HCT116 (cell line): ENCODE measurements at places on chromosomes 2 and 18. TPM values are rescaled to one million over a fixed set of nuclear protein-coding genes. Genes with fewer than 3 reads are reported as not detected.

- H3K27ac ChIP-seq, result no peak overlapping the region
- no peak for DNase-seq
- peaks cover 6% of the 10 kb centered on the region; the same call in 1 of the 2 replicates for H3K27me3 ChIP-seq
- peaks cover 13% of the 10 kb centered on the region for H3K4me1 ChIP-seq
- no peak overlapping the region for H3K4me3 ChIP-seq
- H3K36me3 ChIP-seq, result no peaks in the 10 kb centered on the region
Measured at GRCh38 chr18:37298816-37299215, 266.8 kb downstream of the CELF4 start.

The MRPS9 gene
- total RNA-seq, result 49.7 TPM

- H3K36me3 ChIP-seq, result no peaks in the 10 kb centered on the region
- no peaks in the 10 kb centered on the region for H3K4me1 ChIP-seq
- no peak overlapping the region for H3K27ac ChIP-seq
- no peaks in the 10 kb centered on the region for H3K27me3 ChIP-seq
Measured at GRCh38 chr2:134296301-134296700, 42.4 kb downstream of the MGAT5 start.

GRCh38 chr2:175786471-175787124, 215.5 kb downstream of the LNPK start:
- DNase-seq, result no peak
- no peak overlapping the region for H3K27ac ChIP-seq
- no peaks in the 10 kb centered on the region for H3K36me3 ChIP-seq
- H3K27me3 ChIP-seq, result no peaks in the 10 kb centered on the region
- H3K4me3 ChIP-seq, result no peak overlapping the region

The SDC1 gene
- total RNA-seq, result 32.0 TPM

- no peaks in the 10 kb centered on the region for H3K27me3 ChIP-seq
- H3K4me1 ChIP-seq, result no peaks in the 10 kb centered on the region
- H3K4me3 ChIP-seq, result no peak overlapping the region
Measured at GRCh38 chr2:85318222-85319074, 9.3 kb downstream of the TGOLN2 start.

- H3K27ac ChIP-seq, result no peak overlapping the region
- no peaks in the 10 kb centered on the region for H3K36me3 ChIP-seq
- H3K4me3 ChIP-seq, result no peak overlapping the region
- no peaks in the 10 kb centered on the region for H3K27me3 ChIP-seq
- H3K4me1 ChIP-seq, result no peaks in the 10 kb centered on the region
Measured at GRCh38 chr2:75822336-75822735, 111.6 kb upstream of the GCFC2 start.

DNA sequence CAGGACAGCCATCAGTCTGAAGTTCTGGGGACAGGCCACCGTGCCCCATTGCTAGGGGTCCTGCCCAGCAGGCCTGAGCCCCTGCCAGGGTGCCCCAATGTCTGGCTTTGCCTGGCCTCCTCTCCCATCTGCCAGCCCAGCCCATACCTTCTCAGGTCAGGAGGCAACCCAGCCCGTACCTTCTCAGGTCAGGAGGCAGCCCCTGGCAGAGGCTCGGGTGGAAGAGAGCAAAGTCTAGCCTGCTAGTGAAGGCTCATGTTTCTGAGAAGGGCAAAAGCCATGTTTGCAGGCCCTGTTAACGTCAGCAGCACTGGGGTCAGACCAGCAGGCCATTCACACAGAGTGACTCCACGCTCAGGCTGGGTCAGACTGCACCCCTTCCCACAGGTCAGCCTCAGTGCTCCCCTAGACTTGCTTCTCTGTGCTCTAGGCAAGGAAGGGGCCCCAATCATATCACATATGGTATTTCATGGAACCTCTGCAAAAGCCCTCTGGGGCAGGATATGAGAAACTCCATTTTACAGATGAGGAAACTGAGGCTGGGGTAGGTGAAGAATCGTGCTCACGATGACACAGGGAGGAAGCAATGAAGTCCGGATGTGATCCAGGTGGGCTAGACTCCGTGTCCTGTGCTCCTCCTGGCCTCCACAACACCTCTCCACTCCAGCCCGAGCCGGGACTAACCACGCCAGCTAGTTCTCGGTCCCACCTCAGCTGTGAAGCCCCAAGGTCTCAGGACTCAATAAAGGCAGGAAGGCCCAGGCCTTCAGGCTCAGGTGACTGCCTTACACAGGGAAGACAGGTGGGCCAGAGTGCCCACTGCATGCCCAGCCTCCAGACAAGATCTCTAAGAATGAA, 9.5 kb downstream of the SDC1 start:
- H3K27ac ChIP-seq, result no peak overlapping the region
- H3K36me3 ChIP-seq, result no peaks in the 10 kb centered on the region
- peaks cover 17% of the 10 kb centered on the region for H3K4me1 ChIP-seq
- H3K27me3 ChIP-seq, result no peaks in the 10 kb centered on the region
- no peak overlapping the region for H3K4me3 ChIP-seq

- H3K4me1 ChIP-seq, result peaks cover 27% of the 10 kb centered on the region
- H3K27me3 ChIP-seq, result no peaks in the 10 kb centered on the region
- H3K36me3 ChIP-seq, result no peaks in the 10 kb centered on the region
- DNase-seq, result no peak
Measured at GRCh38 chr18:9653390-9653789, 39.0 kb upstream of the PPP4R1 start.

GRCh38 chr2:29644949-29645348, 276.4 kb downstream of the ALK start:
- no peak overlapping the region for H3K4me3 ChIP-seq
- peaks cover 25% of the 10 kb centered on the region for H3K27me3 ChIP-seq
- no peak for DNase-seq
- H3K4me1 ChIP-seq, result no peaks in the 10 kb centered on the region
- no peak overlapping the region for H3K27ac ChIP-seq
- H3K36me3 ChIP-seq, result no peaks in the 10 kb centered on the region

DNA sequence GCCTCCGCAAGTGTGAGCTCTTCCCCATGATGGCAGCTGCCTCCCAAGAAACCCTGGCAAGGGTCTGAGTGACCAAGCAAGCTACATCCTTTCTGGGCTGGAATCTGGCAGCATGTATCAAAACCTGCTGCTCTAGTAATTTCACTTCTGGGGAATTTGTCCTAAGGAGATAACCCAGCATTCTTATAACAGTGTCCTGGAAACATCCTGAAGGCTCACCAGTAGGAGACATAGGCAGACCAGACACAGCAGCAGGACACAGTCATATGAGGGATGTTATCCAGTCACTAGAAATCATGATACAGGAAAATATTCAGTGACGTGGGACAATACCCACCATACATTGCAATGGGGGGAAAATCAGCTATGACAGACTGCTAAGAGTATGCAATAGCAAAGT, 64.5 kb downstream of the CRACDL start:
- H3K4me3 ChIP-seq, result no peak overlapping the region
- peaks cover 9% of the 10 kb centered on the region for H3K4me1 ChIP-seq
- no peaks in the 10 kb centered on the region for H3K27me3 ChIP-seq

- no peaks in the 10 kb centered on the region for H3K27me3 ChIP-seq
- no peaks in the 10 kb centered on the region for H3K36me3 ChIP-seq
- H3K4me1 ChIP-seq, result no peaks in the 10 kb centered on the region
- no peak overlapping the region for H3K4me3 ChIP-seq
- no peak for DNase-seq
Measured at GRCh38 chr2:132276571-132276981, 114.8 kb upstream of the ANKRD30BL start.

- no peak overlapping the region for H3K27ac ChIP-seq
- DNase-seq, result no peak
- H3K36me3 ChIP-seq, result no peaks in the 10 kb centered on the region
- H3K4me1 ChIP-seq, result no peaks in the 10 kb centered on the region
Measured at GRCh38 chr2:160700021-160700814, 206.6 kb upstream of the RBMS1 start.

The LIMS4 gene
- total RNA-seq, result 1.1 TPM

GRCh38 chr18:48842259-48843061, 108.3 kb downstream of the SMAD7 start:
- no peak overlapping the region for H3K27ac ChIP-seq
- H3K27me3 ChIP-seq, result no peaks in the 10 kb centered on the region
- DNase-seq, result no peak

GRCh38 chr2:63044362-63045327, 6.0 kb upstream of the OTX1 start:
- DNase-seq, result no peak
- H3K27me3 ChIP-seq, result no peaks in the 10 kb centered on the region
- no peak overlapping the region for H3K4me3 ChIP-seq
- no peaks in the 10 kb centered on the region for H3K36me3 ChIP-seq
- no peak overlapping the region for H3K27ac ChIP-seq

- H3K36me3 ChIP-seq, result no peaks in the 10 kb centered on the region
- no peak for DNase-seq
- no peak overlapping the region for H3K27ac ChIP-seq
- no peaks in the 10 kb centered on the region for H3K4me1 ChIP-seq
- H3K27me3 ChIP-seq, result no peaks in the 10 kb centered on the region
Measured at GRCh38 chr2:59167514-59167913, 926.4 kb upstream of the FANCL start.

GRCh38 chr18:36420826-36421225, 123.3 kb downstream of the FHOD3 start:
- peaks cover 15% of the 10 kb centered on the region for H3K4me1 ChIP-seq
- no peak for DNase-seq
- H3K27ac ChIP-seq, result no peak overlapping the region
- H3K27me3 ChIP-seq, result no peaks in the 10 kb centered on the region

The ASB18 gene
- total RNA-seq, result not detected

The DNAJC5G gene
- 2.5 TPM for total RNA-seq

DNA sequence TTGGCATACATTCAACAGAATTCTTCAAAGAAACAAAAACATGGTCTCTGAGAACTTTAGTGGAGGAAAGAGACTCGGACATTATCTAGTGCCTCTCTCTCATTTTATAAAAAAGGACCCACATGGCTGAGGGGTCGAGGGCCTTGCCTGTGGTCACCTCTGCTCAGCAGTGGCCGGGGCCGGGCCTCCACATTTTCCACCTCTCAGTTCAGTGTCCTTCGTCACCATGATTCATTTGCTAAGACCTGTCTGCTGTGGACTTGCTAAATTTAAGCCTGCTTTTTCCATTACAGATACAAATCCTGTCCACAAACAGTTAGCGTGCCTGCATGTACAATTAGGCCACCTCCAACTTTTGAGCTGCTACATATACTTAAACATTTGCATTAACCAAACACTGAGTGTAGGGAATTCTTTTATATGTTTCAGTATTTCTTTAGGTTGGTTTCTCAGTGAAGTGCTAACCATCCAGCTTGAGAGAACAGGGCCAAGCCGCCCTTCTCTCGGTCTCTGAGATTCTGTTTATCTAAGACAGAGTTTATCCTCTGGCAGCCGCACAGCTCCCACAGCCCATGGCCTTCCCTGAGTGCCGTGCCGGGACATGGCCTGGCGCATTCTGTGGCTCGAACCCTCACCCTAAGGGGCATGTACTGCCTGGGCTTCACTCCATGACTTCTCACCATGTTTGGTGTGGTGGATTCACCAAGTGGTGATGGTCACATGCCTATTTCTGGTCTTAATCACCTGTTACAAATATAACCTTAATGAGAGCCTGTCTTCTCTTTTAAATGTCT, 46.2 kb downstream of the COA5 start:
- DNase-seq, result no peak
- H3K27me3 ChIP-seq, result no peaks in the 10 kb centered on the region
- H3K36me3 ChIP-seq, result no peaks in the 10 kb centered on the region
- H3K4me3 ChIP-seq, result no peak overlapping the region

GRCh38 chr2:233477548-233478433, 88.8 kb downstream of the USP40 start:
- no peaks in the 10 kb centered on the region for H3K27me3 ChIP-seq
- no peak overlapping the region for H3K4me3 ChIP-seq
- DNase-seq, result no peak
- H3K36me3 ChIP-seq, result peaks cover under 1% of the 10 kb centered on the region
- H3K27ac ChIP-seq, result no peak overlapping the region
- no peaks in the 10 kb centered on the region for H3K4me1 ChIP-seq

DNA sequence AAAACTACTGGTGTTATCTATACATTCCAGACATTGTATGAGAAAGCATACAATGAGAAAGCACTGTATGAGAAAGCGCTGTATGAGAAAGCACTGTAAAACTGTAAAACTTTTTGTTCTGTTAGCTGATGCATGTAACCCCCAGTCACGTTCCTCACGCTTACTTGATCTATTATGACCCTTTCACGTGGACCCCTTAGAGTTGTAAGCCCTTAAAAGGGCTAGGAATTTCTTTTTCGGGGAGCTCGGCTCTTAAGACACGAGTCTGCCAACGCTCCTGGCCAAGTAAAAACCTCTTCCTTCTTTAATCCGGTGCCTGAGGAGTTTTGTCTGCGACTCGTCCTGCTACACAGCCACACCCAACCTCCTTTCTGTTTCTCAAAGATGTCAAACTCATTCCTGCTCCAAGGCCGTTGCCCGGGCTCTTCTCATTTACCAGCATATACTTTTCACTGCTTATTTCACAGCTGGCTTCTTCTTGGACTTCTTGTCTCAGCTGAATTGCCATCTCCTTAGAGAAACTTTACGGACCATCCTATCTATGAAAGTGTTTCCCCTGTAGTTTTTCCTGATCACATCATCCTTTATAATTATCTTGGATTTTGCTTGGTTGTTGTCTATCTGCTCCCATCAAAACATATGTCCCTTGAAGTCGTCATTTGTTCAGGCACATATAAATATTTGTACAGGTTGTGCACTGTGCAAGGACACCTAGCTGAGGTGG, 29.8 kb upstream of the YES1 start:
- DNase-seq, result no peak
- H3K4me1 ChIP-seq, result peaks cover 19% of the 10 kb centered on the region
- H3K27me3 ChIP-seq, result no peaks in the 10 kb centered on the region
- no peak overlapping the region for H3K4me3 ChIP-seq
- no peak overlapping the region for H3K27ac ChIP-seq
- no peaks in the 10 kb centered on the region for H3K36me3 ChIP-seq

The PCARE gene
- not detected for total RNA-seq

DNA sequence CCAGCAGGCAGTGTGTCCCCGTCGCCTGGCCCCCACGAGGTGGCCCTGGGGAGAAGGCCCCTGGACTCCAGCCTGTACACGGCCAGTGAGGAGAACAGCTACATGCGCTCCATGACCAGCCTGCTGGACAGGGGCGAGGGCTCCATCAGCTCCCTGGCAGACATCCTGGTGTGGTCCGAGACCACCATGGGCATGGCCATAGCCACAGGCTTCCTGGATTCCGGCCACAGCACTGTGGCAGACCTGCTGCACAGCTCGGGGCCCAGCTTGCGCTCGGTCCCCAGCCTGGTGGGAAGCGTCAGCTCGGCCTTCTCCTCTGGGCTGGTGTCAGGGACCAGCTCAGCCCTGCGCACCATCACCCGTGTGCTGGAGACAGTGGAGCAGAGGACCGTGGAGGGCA, 1.0 kb downstream of the TEX44 start:
- no peaks in the 10 kb centered on the region for H3K36me3 ChIP-seq
- H3K27ac ChIP-seq, result no peak overlapping the region
- no peaks in the 10 kb centered on the region for H3K27me3 ChIP-seq
- no peak overlapping the region for H3K4me3 ChIP-seq
- H3K4me1 ChIP-seq, result peaks cover 5% of the 10 kb centered on the region; the same call in 1 of the 2 replicates

DNA sequence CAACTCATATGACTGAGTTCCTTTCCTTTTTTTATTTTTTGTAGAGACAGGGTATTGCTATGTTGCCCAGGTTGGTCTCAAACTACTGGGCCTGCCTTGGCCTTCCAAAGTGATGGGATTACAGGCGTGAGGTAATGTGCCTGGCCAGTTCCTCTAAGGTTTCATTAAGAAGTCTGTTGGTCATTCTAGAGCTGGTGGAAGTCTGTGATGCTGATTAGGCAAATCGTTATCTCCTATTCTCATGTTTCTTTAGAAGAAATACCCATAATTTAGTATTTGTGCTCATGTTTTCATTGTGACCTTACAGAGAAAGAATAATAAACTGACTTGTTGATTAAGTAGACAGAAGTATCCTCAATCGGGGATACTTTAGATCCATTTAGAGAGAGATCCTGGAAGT, 106.1 kb upstream of the SP3 start:
- H3K4me1 ChIP-seq, result no peaks in the 10 kb centered on the region
- H3K36me3 ChIP-seq, result 0 out of 2 replicates have a peak, but pooled peaks cover 6% of the 10 kb centered on the region
- H3K27ac ChIP-seq, result no peak overlapping the region
- H3K27me3 ChIP-seq, result no peaks in the 10 kb centered on the region

The KATNAL2 gene
- 2.0 TPM for total RNA-seq
